ENCODE measurements at places on chromosomes 3 and 15. TPM values are rescaled to one million over a fixed set of nuclear protein-coding genes. Genes with fewer than 3 reads are reported as not detected.

GRCh38 chr3:4703054-4703480 lies 209.9 kb downstream of the ITPR1 start:
- DNase-seq: peak; percentile 20

GRCh38 chr3:186283096-186283495 lies 78.9 kb downstream of the DGKG start:
- no peak for DNase-seq

GRCh38 chr3:23159929-23160328 lies 43.2 kb upstream of the UBE2E2 start:
- peak; percentile 90 for DNase-seq

GRCh38 chr3:126170073-126170777 lies 10.2 kb downstream of the ALDH1L1 start:
- no peak for DNase-seq

DNA sequence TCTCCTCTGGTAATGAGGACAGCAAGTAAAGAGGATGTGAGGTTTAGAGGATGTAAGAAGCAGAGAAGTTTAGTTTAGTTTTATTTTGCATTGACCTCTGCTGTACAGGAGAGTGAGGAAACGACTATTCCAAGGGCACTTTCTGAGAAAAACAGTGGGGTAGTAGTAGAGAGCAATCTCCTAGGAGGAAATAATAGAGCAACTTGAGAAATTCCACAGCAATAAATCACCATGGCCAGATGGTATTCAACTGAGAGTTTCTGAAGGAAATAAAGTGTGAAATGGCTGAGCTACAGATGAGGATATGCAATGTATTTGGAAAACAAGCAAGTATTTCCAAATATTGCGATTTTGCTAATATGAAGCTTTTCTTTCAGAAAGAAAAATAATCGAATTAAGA lies 118.9 kb downstream of the DPH6 start:
- peak; percentile 78 for DNase-seq

- DNase-seq: no peak
Measured at GRCh38 chr3:193780397-193780796, 187.4 kb downstream of the OPA1 start.

DNA sequence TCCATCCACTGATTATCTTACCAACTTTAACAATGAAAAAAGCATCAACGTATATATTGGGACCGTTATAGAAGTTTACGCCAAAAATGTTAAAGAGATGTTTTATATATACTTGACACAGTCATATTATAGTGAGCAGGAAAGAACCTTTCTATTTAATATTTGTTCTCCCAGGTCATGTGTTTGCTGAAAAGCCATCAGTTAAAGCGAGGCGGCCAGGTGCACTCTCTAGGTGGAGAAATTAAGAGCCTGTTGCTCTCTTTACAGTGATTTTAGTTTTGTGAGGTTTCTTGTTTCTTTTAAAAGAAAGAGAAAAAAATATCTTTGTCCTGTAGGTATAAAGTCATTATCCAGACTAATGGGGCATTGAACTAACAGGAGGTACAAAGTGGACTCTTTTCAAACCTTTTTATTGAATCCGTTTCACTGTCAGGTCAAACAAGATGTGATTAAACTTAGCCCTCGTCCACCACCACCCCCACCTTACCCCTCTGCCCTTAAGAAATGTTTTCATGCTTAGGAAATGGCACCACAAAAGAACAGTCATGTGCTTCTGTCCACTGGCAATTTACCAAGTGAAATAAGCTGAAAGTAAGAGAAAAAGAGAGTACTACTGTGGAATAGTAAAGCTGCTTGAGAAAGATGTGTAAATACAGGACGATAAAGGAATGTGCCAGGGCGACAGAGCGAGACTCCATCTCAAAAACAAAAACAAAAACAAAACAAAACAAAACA lies 279.9 kb downstream of the PTPRG start:
- DNase-seq: peak; percentile 56

DNA sequence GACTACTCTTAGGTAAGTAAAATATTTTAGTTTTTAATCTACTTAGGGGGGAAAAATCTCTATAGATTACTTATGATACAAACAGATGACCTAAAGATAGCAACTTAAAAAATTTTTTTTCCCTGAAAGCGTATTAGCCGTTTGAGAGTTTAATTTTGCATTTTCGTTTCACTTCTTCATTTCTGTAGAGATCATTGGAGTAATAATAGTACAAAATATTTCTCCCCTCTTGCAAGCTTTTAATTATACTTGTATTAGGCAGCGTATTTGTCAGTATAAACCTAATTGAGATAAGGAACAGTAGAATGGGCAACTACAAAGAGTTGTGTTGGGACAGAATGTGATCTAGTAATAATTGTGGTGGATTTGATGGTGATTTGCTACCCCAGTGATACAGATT lies 10.3 kb downstream of the SKIL start:
- no peak for DNase-seq

- DNase-seq: peak; percentile 67
Measured at GRCh38 chr15:68817304-68818065, 3.2 kb downstream of the ANP32A start.

DNA sequence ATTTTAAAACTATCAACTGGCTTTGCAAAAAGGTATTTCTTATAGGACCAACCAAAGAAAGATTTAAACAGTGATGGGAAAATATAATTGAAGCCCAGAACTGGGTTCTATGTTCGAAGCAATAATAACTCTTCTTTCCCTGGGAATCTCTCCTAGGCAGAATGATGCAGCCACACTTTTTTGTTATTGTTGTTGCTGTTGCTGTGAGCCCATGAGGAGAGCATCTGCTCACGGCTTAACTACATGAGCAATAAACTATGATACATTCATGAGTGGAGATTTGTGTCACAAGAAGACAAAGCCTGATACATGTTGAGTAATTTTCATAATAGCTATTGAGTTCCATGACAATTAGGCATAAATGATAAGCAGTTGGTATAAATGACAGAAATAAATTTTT lies 80.5 kb downstream of the CRTC3 start:
- peak; percentile 9 for DNase-seq

DNA sequence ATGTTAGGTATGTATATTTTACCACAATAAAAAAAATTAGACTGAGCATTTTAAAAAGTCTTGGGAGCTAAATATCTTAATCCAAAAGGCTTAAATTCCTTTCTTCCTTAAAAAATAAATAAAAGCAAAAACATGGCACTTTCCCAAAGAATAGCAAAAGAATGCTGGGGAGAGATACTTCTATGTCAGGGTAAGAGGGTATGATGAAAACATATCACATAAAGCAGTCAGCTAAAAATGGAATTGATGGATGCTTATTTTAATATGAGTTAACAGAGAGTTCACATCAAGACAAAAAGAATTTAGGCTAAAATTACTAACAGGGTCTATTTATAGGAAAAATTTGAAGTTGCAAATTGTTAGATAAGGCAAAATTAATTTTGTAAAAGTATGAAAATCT lies 141.0 kb downstream of the MYLK start:
- peak; percentile 28 for DNase-seq

DNA sequence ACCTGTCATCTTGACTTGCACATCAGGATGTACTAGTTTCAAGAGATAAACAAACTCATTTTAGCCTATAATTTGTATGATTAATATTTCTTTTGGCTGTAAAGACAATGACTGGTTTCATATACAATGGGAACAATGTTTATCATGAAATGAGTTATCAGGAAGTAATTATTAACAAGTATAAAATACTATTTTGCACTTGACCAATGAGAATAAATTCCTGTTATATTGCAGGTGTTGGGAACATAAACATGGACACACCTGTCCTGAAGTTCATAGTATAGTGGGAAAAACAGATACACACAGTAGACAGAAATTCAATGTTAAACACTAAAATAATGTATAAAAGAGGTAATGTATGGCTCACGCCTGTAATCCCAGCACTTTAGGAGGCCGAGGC lies 56.9 kb downstream of the UBR1 start:
- DNase-seq: no peak

DNA sequence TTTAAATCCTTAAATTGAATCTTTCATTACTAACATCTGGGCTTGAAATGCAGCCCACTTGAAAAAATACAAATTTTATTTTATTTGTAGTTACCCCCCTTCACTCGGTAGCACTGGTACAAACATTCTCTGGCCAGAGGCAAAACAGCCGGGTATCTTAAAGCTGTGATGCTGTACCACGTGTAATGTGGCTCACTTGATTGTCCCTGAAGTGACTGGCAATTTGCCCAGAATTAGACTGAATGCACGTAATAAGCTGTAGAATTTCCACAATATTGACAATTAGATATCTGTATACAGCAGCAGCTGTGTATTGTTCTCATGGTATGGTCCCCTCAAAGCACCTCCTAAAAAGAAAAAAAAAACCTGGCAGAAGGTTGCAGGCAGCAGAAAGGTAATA lies 192.8 kb upstream of the TBC1D5 start:
- no peak for DNase-seq

GRCh38 chr3:30774062-30774461 lies 120.4 kb downstream of the GADL1 start:
- no peak for DNase-seq

DNA sequence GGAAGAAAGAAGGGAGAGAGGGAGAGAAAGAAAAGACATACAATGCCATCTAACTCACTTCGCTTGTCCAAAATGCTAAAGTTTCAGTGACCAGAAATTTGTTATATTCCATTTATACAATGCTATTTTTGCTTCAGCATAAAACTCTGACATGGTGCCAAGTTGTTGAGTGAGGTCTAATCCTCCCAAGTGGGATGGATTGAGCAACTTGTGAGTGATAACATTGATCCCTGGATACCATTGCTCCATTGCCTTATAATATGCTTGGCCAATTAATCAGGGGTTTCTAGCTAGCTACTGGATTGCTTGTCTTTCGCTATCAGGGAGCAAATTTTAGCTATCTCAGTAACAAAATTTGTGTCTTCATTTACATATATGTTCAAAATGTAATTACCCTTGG lies 615.6 kb upstream of the DPPA4 start:
- peak; percentile 38 for DNase-seq

DNA sequence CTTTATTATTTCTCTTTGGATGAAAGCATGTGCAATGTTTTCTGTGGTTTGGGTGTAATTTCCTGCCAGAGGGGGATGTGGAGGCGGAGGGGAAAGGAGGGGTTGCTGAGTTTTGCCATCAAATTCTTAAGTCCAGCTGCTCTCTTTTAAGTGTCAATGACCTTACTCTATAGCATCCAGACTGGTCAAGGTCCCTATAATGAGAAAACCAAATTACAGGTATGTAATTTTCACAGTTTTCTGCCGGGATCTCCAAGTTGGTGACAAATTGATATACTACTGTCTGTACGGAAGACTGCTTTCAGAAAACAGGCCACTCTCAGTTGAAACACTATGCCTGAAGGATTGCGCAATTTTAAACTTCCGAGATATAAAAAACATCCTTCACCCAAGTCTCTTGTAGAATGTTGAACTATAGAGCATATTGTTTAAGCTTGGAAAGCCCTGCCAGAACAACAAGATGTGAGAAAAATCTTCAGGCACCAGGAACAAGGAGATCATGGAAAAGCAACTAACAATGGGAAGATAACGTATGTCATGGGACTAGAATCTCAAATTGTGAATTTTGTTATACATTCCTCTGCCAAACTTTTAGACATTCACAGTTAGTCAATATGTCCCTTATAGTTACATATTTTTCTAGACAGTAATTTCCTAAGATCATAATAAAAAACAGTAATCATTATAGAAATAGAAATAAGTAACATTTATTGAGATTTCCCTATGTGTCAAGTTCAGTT lies 300.7 kb upstream of the SATB1 start:
- no peak for DNase-seq

PLCH1 gene
- total RNA-seq: under 0.01 TPM

CAPN3 gene
- total RNA-seq: 1.8 TPM

ATP8B4 gene
- total RNA-seq: 19.5 TPM

C3orf20 gene
- total RNA-seq: not detected

LOXL1 gene
- 91.4 TPM for total RNA-seq

IL16 gene
- 5.0 TPM for total RNA-seq
